ENCODE measurements at places on chromosomes 12 and 14.

DNA sequence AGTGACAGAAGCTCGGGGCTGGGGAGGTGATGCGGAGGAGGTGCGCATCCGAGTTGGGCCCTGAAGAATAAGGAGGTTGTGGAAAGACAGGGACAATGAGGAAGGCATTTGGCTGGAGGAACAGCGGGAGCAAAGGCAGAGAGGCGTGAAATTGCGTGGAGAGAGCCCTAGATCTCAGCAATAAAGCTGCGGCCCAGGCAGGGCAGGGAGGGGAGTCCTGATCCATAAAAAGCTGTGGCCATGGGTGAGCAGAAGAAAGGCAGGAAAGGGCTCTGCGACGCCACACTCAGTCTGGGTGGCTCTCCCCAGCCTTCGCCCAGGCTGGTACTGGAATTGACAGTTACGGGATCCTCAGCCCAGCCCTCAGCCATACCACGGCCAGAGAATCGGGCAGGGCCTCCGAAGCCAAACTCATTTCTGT lies 2.2 kb downstream of the FIGNL2 start:
- no peak for DNase-seq

DNA sequence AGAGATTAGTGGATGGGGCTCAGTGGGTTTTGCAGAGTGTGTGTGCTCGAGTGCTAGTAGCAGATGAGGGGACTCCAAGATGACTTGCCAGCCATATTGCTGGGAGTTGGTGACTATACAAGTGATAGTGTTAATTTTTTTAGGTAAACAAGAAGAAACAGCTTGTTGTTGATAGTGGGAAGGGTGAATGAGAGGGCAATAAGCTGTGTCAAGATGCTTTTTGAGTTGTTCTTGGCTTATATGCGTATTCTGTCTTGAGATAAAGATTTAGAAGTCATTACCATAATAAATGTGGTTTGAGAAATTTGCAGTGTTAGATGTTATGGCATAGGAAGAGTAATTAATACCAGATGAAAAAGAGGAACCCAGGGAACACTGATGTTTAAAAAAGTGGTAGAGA lies 75.3 kb downstream of the RCOR1 start:
- DNase-seq: no peak

DNA sequence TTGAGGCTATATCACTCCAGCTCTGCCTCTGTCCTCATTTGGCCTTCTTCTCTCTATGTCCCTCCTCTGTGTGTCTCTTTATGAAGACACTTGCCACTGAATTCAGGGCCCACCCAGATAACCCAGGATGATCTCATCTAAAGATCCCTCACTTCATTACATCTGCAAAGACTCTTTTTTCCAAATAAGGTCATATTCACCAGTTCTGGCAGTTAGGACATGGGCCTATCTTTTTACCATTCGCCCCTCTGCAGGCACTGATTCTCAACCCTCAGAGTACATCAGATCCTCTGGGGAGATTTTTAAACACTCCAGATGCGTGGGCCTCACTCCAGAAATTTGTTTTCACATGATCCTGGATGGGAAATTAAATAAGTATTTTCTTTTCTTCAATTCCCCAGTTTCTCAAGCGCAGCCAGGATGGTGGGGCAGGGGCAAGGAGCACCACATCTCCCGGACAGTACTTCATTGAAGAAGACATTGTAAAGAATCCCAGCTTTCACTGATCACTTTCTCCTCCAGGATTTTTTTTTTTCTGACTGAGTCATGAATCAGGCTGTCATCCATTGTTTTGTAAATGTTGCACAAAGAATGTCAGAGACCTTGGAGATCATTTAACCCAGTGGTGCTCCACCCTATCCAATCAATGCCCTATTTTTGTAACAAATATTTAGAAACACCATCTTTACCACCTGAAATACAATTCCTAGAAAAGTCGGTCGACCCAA lies 27.4 kb downstream of the CRACR2A start:
- no peak for DNase-seq

GRCh38 chr12:53056296-53056695 lies 6.4 kb downstream of the TNS2 start:
- no peak for DNase-seq

DNA sequence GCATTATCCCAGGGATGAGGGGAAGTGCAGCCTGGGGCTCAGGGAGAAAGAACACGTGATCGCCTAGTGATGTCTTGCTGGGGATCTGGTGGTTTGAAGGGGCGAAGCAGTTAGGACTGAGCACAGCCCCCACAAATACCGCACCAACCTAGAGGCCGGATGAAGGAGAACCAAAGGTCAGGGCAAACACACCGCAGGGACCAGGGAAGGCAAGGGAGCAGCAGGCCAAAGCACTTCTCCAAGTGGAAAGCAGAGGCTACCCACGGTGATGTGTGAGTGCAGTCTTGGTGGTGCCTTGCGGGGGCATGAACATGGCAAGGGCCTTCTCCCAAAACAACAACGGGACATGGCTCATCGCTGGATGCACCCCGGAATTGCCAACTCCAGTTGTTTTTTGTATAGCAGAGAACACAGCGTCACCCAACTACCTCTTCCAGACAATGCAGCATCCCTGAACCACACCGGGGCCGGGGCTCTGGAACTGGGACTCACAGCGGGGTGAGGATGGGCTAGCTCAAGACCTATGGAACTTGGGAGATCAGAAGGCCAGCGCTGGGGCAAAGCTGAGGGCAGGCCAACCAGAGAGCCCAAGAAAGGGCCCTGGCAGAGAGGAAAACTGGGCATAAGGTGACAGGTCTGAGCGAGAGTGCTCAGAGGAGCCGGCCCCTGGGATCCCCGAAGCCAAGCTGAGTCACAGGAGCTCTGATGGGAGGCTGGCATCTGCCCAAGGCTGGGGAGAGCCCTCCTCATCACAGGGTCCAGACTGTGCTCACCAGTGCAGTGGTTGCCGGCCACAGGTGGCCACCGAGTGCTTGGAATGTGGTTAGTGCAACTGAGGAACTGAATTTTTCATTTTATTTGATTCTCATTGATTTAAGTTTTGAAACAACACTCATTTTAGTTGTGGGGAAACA lies 11.1 kb downstream of the GALNT16 start:
- DNase-seq: no peak

GRCh38 chr12:117875744-117876435 lies 92.9 kb downstream of the KSR2 start:
- no peak for DNase-seq

DNA sequence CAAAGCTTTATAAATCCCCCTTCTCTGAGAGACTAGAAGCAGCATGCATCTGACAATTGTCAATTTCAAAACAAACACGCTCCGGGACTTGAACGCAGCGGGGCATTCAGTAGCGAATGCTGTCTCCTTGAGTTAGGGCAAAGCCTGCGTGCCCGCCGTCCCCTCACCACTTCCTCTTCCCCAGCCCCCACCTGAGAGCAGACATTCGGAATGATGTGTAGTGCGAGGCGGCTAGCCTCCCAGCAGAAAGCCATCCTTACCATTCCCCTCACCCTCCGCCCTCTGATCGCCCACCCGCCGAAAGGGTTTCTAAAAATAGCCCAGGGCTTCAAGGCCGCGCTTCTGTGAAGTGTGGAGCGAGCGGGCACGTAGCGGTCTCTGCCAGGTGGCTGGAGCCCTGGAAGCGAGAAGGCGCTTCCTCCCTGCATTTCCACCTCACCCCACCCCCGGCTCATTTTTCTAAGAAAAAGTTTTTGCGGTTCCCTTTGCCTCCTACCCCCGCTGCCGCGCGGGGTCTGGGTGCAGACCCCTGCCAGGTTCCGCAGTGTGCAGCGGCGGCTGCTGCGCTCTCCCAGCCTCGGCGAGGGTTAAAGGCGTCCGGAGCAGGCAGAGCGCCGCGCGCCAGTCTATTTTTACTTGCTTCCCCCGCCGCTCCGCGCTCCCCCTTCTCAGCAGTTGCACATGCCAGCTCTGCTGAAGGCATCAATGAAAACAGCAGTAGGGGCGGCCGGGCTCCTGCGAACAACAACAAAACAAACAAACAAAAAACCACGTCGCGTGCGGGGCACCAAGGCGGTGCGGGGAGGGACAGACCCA lies 2.2 kb downstream of the PRMT8 start:
- no peak for DNase-seq

GRCh38 chr12:108297895-108298760 lies 41.0 kb downstream of the CMKLR1 start:
- no peak for DNase-seq

DNA sequence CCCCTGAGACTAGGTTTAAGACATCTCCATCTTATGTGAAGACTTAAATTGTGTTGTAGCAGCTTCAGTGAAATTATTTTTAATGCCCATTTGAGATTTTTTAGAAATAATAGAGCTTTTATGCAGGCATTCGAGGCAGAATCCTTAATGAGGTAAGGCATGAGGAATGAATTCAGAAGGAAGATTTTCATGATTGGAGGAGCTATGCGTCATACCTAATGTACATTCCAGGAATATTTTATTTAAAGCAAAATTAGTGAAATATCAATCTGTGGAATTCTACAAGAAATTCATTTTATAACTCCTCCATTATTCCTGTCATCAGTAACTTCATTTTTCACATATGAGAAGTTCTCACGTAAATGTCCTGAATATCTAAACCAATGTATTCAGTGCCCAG lies 36.0 kb upstream of the GARIN6 start:
- no peak for DNase-seq

- no peak for DNase-seq
Observed at GRCh38 chr14:74620497-74620921, 8.5 kb upstream of the LTBP2 start.

- no peak for DNase-seq
Observed at GRCh38 chr12:100539202-100539601, 34.3 kb upstream of the GAS2L3 start.

DNA sequence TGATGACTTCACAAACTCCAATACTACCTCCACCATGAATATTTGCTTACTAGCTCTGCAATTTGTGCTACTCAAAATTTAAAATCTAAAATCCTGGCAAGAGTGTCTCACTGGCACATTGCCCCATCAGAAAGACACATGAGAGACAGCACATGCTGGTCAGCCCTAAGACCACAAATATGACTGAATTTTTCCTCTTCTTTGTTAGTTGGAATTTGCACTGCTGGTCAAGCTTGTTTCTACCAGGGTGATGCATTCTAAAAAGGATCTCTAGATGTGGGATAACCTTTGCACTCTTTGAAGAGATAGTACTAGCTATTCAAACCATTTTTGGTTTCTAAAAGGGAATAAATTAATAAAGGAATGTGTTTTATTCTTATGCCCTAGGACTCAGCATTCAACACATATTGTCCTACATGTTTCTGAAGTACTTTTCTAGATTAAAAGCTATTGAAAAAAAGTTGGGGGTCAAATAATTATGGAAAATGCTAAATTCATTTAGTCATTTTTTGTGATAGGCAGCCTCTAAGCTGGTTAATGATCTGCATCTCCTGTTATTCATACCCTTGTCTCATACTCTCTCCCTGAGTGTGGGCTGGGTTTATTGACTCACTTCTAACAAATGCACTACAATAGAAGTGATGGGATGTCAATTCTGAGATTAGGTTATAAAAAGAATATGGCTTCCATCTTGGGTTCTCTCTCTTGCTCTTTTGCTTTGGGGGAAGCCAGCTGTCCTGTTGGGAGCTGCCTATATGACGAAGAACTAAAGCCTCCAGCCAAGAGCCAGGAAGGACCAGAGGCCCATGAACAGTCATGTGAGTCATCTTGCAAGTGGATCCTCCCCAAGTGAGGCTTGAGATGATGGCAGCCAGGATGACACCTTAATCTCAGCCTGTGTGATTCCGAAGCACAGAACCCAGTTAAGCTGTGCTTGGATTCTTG lies 211.5 kb upstream of the CRY1 start:
- DNase-seq: no peak

DNA sequence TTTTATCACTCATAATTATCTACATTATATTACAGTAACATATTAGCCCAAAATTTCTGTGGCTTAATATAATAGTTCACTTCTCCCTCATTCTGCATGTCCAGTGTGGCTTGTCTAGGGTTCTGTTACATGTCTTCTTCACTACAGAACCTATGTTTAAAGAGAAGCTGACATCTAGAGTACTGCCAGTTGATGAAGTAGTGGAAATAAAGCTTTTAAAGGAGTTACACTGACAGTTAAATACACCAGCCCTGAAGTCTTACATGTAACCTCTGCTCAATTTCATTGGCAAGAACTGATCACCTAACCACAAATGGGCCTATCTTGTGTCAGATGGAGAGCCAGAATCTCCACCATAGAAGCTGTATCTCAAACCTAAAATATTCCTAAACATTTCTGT lies 32.9 kb downstream of the RPS6KA5 start:
- no peak for DNase-seq

DNA sequence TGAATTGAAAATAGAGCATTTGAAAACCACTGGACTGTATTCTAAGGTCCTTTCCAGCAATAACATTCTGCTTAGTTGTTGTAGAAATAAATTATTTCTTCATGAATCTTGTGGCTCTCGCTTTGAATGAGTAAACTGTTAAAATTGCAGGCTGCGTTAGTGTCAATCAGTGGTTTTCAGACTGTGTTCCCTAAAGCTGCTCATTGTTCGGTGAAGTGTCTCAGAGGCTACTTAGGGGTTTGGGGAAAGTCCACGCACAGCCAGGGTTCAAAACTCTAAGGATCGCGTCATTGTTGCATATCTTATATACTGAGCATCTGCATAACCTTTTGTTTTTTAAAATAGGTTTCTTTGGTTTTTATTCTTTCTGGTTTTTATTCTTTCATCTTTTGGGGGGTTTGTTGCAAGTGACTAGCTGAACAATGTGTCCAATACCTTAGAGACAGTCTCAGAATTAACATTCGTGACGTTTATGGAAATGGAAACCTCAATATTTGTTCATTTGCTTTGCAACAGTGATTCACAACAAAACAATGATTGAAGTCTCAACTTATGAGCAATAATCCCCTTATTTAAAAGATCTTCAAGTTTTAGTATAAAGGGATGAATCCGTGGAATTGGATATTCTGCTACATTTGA lies 108.1 kb downstream of the TTLL5 start:
- DNase-seq: no peak

GRCh38 chr12:95764848-95765247 lies 25.7 kb downstream of the NTN4 start:
- DNase-seq: no peak

GRCh38 chr14:103016071-103016470 lies 41.3 kb downstream of the CDC42BPB start:
- DNase-seq: no peak

DNA sequence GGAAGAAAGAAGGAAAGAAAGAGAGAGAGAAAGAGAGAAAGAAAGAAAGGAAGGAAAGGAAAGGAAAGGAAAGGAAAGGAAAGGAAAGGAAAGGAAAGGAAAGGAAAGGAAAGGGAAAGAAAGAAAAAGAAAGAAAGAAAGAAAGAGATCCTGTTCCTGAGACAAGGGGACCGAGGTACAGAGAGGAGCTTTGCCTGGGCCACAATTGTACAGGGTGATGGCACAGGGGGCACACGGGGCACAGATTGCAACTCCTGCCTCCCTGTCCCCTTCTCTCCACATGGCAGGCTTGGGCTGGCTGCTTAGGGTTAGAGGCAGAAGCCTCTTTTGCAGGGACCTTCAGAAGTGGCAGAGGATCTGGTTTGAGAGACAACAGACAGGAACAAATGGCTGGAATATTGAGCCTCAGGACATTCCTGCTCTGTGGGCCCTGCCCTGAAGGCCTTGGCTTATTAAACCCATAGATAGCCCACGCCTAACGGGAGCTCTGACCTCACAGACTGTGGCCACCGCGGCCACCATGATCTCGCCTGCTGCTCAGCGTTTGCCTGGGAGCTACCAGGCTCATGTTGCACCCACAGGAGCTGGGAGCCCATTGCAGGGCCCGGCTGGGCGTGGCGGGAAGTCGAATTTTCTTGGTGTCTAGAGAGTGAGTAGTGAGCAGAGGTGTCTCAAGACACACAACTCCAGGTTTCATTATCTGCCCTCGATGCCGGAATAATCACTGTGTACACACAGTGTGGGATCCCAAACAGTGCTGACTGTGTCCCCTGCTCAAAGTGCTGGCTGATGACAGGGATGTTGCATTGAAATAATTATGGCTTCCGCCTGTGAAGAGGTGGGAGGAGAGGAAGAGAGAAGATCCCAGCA lies 147.9 kb upstream of the NCOR2 start:
- no peak for DNase-seq

GRCh38 chr14:72568296-72568992 lies 325.5 kb downstream of the DPF3 start:
- no peak for DNase-seq

All from cortex of kidney (tissue), 1 donor.